ENCODE measurements at places on chromosomes 1 and 21.

GRCh38 chr1:70945251-70945650 lies 102.4 kb downstream of the PTGER3 start:
- no peak for DNase-seq

DNA sequence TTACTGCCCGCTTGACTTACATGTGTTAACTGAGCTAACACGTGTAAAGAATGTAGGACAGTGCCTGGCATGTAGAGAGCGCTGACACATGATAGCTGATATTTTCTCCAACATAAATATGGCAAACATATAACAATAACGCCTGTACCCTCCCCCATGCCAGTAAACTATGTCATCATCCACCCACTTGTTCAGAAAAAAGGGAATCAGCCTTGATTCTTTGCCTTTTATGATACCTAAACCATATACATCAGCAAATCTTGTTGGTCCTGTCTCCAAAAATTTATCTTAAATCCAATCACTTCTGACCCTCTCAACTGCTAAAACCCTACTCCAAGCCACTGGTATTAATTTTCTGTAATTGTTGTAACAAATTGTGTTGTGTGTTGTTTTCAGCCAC lies 1.1 kb upstream of the ZNF692 start:
- no peak for DNase-seq

- DNase-seq = no peak
Measured at GRCh38 chr1:3593334-3593733, 18.0 kb downstream of the MEGF6 start.

DNA sequence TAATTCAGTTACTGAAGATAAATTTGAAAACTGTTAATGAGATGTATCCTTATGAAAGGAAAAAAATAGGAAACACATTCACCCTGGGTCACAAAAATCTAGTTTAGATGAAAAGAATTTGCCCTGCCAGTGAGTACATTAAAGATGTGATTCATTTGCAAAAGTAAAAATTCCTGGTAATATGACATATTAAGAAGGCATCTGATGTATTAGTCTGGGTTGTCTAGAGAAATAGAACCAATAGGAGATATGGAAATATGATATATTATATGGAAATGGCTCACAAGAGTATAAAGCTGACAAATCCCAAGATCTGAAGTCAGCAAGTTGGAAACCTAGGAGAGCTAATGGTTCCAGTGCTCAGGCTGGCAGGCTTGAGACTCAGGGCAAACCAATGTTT lies 153.8 kb downstream of the MRPL39 start:
- DNase-seq = no peak

DNA sequence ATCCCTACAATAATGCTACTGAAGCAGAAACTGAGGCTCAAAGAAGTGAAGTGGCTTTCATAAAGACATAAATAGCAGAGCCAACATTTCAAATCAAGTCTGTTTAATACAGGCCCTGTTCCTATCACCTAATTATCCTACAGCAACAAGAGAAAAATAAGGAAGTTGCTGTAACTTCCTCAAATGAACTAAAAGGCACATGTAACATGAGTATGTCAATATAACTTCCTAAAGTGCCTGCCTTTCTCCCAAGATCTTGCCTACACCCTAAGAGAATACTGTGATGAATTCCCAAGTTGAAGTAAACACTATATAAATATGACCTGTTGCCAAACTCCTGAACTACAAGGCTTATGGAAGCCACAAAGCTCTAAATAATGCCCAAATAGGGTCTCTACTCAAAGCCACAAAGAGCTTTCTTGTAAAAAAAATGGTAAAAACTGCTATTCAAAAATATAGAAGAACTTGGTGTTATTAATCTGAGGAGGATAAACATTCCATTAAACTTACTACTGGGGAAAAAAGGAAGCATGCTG lies 8.6 kb downstream of the BEND5 start:
- DNase-seq = no peak

GRCh38 chr1:3787349-3787715 lies 9.0 kb downstream of the LRRC47 start:
- DNase-seq = no peak

GRCh38 chr1:89987159-89987819 lies 7.6 kb upstream of the ZNF326 start:
- DNase-seq = peak; percentile 48

GRCh38 chr1:227759341-227760300 lies 24.4 kb downstream of the SNAP47 start:
- DNase-seq = no peak
